NCI-H1694 (cell line): ENCODE measurements at places on chromosomes 5 and 9.
A peak's percentile ranks its signal among the peaks of the same experiment; 100 is the strongest.

- no peak for DNase-seq
Measured at GRCh38 chr9:75148561-75148960, 60.2 kb downstream of the OSTF1 start.

- DNase-seq: no peak
Measured at GRCh38 chr5:90312027-90312426, 97.5 kb downstream of the CETN3 start.

DNA sequence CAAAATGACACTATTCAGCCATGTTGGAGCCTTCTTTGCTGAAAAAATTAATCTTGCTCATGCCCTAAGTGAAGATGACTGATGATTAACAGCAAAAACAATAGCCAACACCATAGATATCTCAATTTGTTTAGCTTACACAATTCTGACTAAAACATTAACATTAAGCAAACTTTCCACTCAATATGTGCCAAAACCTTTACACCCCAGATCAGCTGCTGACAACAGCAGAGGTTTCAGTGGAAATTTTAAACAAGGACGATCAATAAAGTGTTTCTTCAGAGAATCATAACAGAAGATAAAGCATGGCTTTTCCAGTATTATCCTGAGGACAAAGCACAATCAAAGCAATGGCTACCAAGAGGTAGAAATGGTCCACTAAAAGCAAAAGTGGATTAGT is 254.4 kb upstream of the GRAMD2B start:
- no peak for DNase-seq

DNA sequence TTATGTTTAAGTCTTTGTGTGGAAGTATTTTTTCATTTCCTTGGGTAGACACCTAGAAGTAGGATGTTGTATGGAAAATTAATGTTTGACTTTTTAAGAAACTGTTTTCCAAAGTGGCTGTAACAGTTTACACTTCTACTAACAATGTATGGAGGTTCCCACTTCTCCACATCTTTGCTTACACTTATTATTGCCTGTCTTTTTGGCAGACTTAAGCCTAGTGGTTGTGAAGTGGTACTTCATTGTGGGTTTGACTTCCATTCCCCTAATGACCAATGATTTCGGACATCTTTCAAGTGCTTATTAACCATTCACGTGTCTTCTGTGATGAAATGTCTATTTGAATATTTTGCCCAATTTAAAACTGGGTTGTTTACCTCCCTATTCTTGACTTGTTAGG is 91.5 kb upstream of the CDKN2B start:
- DNase-seq: no peak

DNA sequence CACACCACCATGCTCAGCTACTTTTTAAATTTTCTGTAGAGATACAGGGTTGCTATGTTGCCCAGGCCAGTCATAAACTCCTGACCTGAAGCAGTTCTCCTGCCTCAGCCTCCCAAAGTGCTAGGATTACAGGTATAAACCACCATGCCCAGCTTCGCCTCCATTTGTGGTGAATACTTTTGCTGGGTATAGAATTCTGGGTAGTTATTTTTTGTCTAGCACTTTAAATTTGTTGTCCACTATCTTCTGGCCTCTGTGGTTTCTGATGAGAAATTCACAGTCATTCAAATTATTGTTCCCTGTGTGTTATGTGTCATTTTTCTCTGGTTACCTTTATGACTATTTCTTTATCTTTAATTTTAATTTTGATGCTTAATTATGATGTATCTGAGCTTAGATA is 57.7 kb upstream of the EXOC3 start:
- no peak for DNase-seq

- no peak for DNase-seq
Measured at GRCh38 chr9:108197008-108197365, 658.8 kb downstream of the ACTL7B start.

- DNase-seq: peak; percentile 84
Measured at GRCh38 chr5:123104607-123105006, 15.6 kb downstream of the PRDM6 start.

- no peak for DNase-seq
Measured at GRCh38 chr9:127928676-127929624, 1.6 kb downstream of the PIP5KL1 start.

GRCh38 chr5:53035868-53036381 is 46.8 kb downstream of the ITGA2 start:
- peak; percentile 21 for DNase-seq

DNA sequence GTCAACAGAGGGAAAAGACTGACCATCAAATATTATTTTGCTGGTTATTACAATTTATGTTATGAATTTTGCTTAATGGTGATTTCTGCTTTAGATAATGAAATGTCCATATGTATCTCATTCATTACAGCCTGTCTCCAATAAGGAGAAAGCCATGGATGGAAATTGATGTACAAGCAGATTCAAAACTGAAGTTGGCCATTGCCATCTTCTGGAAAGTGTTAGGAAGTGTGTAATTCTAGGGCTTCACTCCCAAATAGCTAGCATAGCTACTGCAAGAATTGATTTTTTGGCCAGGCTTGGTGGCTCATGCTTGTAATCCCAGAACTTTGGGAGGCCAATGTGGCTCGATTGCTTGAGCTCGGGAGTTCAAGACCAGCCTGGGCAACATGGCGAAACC is 45.8 kb downstream of the DYNC2I2 start:
- no peak for DNase-seq

- no peak for DNase-seq
Measured at GRCh38 chr9:25733336-25733982, 55.2 kb upstream of the TUSC1 start.

- no peak for DNase-seq
Measured at GRCh38 chr9:20511686-20512085, 110.6 kb downstream of the MLLT3 start.

DNA sequence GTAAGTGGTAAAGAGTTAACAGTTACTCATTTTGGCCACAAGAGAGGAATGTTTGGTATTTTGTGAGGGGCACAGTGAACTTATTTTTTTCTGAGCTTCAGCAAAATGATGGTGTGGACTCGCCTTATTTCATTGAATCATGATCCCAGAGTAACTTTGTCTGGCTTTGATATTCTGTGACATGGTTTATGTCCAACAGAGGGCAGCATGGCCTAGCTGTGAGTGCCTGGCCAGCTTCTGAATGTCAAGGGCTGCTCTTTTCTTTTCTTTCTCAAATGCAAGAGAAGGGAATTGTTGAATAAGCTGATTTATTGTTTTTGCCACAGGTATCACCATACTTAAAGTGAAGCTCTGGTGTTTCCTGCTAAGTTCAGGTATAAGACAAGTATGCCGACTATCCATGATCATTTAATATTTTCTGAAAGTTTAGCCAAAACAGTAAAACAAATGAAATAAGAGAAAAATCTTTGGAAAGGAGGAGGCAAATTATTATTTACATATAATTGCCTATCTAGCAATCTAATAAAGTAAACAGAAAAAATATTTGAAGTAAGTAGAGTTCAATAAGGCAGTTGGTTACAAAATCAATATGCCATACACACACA is 31.7 kb downstream of the MRPL22 start:
- DNase-seq: peak; percentile 47

GRCh38 chr9:114483499-114483898 is 21.8 kb downstream of the WHRN start:
- DNase-seq: no peak

GRCh38 chr9:96436456-96437126 is 13.4 kb upstream of the HABP4 start:
- DNase-seq: no peak

- no peak for DNase-seq
Measured at GRCh38 chr5:132467287-132467984, 23.1 kb downstream of the IRF1 start.

DNA sequence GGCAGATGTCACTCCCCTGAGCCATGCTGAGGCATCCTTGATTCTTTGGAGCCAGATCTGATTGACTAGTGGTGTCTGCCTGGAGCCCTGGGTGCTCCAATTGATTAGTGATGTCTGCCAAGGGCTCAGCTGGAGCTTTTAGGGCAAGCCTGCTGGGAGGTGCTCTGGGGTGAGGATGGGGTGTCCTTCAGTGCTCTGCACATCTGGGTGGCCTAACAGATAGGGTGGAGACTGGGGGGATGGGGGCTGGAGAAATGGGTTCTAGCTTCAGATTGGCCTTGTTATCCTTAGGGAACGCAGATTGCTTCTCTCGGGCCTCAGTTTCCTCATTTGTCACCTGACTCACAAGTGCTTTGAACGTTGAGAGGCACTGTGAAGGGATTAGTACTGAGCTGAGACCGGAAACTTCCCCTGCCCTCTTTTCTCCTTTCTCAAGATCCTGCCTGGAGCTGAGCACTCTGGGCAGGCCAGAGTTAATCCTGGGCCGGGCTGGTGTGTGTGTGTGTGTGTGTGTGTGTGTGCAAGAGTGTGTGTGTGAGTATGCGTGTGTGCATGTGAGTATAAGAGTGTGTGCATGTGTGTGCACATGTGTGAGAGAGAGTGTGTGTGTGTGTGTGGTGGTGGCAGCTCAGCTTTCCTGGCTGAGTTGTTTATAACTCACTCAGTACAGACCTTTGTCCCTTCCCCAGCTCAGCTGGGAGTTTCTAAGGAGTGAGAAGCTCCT is 5.6 kb upstream of the IER5L start:
- no peak for DNase-seq

DNA sequence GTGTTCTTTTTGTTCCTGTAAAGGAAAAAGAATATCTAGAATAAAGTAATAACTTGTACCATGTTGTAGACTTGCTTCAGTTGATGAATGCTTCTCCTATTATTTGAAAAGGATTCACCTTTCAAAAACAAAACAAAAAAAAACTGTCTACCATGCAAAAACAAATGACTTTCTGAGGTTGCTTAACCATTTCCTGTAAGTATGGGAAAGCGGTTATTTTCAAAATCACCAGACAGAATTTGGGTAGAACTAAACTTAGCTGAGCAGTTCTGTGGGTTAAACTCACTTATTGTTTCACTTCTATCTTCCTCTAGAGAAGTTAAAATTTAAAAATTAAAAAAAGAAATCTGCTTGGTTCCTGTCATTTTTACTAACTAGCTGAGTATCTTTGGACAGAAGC is 25.2 kb downstream of the LNPEP start:
- DNase-seq: no peak

DNA sequence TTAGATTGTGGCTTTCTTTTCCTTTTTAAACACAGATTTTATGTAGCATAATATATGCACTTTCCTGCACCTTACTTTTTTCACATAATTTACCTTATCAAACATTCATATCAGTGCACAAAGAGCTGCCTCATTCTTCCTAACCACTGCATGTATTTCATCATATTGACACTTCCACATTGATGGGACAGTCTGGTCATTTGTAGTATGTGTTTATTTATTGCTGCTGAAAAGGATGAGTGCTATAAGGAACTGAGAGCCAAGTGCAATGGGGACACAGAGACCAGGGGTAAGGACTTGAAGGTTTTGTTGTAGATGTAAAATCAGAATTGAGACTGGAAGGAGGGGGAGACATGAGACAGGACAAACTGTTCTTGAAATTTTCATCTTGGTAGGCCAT is 193.8 kb downstream of the SMARCA2 start:
- no peak for DNase-seq

- no peak for DNase-seq
Measured at GRCh38 chr9:79880626-79881025, 308.9 kb downstream of the TLE4 start.

- DNase-seq: no peak
Measured at GRCh38 chr9:89657295-89657694, 52.5 kb downstream of the GADD45G start.

GRCh38 chr5:113162208-113162607 is 185.6 kb downstream of the DCP2 start:
- DNase-seq: no peak

GRCh38 chr5:22908129-22908528 is 55.0 kb upstream of the CDH12 start:
- DNase-seq: no peak

DNA sequence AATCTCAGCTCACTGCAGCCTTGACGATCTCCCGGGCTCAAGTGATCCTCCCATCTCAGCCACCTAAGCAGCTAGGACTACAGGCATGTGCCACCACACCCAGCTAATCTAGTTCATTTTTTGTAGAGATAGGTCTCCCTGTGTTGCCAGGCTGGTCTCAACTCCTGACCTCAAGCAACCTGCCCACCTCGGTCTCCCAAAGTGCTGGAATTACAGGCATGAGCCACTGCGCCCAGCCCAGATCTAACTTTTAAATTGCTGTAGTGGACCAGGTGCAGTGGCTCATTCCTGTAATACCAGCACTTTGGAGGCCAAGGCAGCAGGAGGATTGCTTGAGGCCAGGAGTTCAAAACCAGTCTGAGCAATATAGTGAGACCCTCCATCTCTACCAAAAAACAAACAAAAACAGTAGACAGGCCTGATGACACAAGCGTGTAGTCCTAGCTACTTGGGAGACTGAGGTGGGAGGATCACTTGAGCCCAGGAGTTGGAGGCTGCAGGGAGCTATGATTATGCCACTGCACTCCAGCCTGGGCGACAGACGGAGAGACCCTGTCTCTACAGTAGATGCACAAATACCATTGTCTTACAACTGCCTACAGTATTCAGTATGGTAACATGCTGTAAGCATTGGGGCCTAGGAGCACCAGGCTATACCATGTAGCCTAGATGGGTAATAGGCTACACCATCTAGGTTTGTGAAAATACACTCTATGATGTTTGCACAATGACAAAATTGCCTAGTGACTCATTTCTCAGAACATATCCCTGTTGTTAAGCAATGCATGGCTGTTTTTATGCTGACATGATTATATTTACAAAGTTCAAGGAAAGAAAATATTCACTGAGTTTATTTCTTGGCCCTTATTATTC is 1.5 kb upstream of the SIT1 start:
- no peak for DNase-seq
